ENCODE measurements at places on chromosomes 13 and 19. TPM values are rescaled to one million over a fixed set of nuclear protein-coding genes. Genes with fewer than 3 reads are reported as not detected.

DNA sequence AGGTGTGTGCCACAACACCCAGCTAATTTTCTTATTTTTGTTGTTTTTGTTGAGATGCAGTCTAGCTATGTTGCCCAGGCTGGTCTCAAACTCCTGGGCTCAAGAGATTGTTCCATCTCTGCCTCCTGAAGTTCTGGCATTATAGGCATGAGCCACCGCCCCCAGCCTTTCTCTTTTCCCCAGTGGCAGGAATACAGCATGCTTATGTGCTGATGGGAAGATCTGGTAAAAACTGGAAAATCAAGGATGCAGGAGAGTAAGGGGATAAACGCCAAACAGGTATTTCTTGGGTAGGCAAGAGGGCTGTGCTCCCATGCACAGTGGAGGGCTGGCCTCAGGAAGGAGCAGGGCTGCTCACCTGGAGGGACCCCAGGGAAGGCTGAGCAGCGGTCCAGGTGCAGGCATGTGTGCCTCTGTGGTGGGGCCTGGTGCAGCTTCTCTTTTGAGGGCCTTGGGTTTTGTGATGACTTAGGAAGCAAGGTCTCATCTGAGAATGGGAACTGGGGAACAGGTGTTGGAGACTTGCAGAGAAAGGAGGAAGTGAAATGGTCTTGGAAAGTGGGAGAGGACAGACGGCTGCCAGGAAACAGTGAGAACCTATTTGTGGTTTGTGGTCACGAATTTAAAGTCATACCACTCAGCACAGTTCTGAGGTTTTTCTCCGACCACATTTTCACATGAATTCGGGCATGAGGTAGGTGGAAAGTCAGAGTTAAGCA lies 106.5 kb downstream of the TEX26 start:
- no peak for DNase-seq

PLVAP gene
- total RNA-seq: 0.18 TPM

CLEC17A gene
- total RNA-seq: 2.3 TPM

DNA sequence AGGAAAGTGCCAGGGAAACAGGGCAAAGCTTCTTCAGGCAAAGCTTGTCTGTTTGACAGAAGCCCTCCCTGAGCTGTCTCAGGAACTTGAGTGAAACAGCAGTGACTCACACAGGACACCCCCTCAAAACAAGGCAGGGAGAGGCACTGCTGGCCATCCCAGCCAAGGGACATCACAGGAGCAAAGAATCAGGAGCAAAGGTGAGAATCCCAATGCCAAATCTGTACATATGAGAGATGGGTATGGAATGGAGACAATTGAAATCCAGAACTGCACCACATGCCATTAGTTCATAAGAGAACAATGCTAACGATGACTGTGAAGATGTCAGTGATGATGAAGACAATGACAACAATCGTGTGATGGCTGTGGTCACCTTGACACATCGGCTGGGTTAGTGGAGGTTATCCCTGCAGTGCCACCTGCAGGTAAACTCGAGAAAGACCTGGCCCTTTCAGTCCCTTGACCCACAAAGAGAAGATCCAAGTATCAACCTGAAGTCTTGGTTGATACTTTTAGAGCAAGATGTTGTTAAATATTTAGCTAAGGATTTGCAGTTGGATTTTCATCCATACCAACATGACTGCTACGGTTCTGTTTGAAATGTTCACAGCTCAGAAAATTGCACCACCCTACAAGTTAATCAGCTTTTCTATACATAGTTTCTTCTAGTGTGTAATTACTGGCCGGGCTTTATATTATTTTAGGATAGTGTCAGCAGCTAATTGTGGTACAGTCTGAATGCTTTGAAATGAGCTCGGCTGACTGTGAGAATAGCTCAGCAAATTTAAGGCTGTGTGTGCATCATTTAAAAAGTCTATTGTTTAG lies 42.0 kb upstream of the IPO5 start:
- no peak for DNase-seq

ZNF534 gene
- total RNA-seq: not detected

- no peak for DNase-seq
These were observed 9.3 kb upstream of the RUBCNL start for GRCh38 chr13:46396341-46396740.

DNA sequence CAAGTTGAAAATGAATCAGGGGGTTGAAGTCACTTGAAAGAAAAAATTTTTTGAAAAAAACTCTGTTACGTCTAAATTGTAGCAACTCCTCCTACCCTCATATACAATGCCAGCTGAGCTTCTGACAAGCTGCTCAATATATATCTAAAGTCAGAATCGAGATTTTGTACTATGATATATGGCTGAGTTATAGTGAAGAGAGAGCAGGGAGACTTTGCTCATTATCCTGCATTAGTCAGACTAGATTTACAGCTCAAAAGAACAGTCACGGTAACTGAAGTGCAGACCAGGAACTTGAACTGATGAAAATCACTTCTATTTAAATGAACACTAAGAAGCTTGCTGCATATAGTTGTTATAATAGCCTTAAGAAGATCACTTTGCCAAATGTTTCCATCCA lies 153.1 kb downstream of the LACC1 start:
- no peak for DNase-seq

ZNF331 gene
- 15.4 TPM for total RNA-seq

ZNF433 gene
- 0.57 TPM for total RNA-seq

DNA sequence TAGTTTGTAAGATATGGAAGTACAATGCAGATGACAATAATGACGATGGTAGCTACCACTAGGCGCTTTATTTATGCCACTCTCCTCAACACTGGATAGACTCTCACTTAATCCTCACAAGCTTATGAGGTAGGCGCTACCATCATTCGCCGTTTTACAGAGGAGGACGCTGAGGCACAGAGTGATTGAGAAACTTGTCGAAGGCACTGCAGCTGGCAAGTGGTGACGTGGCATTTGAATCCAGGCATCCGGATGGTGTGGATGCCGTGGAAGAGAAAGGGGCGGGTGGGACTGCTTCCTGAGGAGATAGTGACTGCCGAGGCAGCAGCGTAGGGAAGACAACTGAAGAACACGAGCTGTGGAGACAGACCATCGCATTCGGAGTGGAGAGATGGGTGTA lies 1.3 kb upstream of the RPS9 start:
- no peak for DNase-seq

IFI30 gene
- total RNA-seq: 13.6 TPM

GRCh38 chr13:107928762-107929161 lies 286.6 kb downstream of the LIG4 start:
- DNase-seq: no peak

GRCh38 chr19:44879309-44880065 lies 11.6 kb upstream of the TOMM40 start:
- DNase-seq: no peak

GRCh38 chr13:94218951-94219350 lies 260.5 kb downstream of the DCT start:
- no peak for DNase-seq

APOC4 gene
- total RNA-seq: not detected

DNA sequence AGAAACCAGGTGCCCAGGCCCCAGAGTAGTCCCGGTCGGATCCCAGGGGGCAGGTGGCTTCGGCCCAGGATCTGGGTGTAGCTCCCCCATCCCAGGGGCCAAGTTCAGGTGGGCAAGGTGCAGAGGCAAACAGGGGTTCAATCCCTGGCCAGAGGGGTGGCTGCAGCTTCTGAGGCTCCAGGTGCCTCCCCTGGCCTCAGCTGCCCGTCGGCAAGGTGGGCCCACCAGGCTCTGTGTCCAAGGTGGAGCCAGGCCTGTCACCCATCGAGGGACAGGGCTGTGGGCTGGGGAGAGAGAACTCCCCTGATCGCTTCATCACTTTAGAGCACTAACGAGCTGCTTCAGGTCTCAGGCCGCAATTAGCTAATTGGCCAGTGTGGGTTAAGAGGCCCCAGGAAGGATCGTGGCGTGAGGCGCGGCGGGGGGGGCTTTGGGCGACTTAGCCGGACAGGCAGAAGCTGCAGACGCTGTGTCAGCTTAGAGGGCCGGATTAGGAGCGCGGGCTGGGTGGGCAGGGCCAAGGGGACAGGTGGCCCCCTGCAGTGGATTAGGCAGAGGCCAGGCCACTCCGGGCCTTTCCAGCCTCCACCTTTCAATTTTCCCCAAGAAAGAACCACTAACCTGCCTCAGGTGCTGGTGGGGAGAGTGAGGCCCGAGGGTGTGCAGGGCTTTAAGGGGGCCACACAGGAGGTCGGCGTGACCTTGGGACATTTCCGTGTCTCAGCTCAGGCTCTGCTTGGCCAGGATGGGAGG lies 2.8 kb upstream of the RAX2 start:
- DNase-seq: no peak

- DNase-seq: no peak
These were observed 9.8 kb downstream of the LILRB2 start for GRCh38 chr19:54271106-54271505.

All from activated T-cell treated with anti-CD3 and anti-CD28 coated beads, Interleukin-2, amount 50 U/mL, for 4 hours (primary cell).